ENCODE measurements at places on chromosomes 11 and 22.

DNA sequence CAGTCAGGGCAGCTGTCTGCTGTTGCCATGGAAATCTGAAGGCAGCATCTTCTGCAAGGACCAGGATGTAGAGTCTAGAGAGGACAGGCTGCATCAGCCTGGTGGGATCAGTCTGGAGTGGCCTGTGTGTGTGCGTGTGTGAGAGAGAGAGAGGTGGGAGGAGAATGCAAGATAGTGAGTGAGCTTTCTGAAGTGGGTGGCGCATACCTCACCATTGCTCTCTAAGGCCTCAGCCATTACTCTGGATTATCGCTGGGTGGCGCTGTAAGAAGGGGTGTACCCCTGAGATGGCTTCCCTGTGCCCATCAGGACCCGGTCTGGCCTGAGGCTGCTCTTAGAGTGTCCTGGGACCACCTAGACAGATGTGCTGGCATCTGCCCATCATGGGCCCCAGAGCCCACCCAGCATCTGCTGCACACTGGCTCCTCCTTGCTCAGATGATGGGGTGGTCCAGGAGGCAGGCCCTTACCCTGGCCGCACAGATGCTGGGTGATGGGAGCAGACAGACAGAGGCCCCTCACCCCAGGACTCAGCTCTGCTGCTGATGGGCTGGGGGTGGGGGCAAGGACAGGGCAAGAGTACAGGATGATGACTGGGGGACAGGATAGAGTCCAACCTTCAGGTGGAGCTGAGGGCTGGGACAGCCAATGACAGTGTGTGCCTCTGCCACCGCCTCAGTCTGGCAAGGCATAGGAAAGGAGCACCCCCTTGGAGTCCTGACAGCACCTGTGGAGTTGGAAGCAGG lies 25.7 kb upstream of the TUB start:
- DNase-seq, result no peak

DNA sequence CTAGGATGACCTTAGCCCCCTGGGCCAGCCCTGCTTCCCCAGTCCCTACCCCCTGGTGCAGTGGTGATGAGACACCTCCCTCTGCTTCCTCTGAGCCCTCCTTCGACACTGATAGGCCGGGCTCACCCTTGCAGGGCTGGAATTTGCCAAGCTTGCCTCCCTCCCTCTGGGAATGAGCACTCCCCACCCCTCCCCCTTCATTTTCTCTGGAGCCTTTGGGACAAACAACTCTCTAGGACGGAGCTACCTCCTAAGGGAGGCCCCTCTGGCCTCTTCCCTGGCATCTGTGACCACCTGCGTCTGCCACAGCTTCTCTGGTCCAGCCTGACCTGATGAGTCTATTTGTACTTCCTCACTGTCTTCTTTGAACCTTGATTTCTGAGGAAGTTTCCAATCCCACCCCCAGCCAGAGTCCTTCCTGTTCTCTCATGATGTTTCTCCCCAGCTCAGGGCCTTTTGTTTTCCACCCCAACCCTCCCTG lies 53.3 kb upstream of the ADA2 start:
- no peak for DNase-seq

GRCh38 chr22:22161924-22162851 lies 82.4 kb upstream of the VPREB1 start:
- no peak for DNase-seq

GRCh38 chr22:46453006-46453828 lies 84.2 kb downstream of the CELSR1 start:
- no peak for DNase-seq

DNA sequence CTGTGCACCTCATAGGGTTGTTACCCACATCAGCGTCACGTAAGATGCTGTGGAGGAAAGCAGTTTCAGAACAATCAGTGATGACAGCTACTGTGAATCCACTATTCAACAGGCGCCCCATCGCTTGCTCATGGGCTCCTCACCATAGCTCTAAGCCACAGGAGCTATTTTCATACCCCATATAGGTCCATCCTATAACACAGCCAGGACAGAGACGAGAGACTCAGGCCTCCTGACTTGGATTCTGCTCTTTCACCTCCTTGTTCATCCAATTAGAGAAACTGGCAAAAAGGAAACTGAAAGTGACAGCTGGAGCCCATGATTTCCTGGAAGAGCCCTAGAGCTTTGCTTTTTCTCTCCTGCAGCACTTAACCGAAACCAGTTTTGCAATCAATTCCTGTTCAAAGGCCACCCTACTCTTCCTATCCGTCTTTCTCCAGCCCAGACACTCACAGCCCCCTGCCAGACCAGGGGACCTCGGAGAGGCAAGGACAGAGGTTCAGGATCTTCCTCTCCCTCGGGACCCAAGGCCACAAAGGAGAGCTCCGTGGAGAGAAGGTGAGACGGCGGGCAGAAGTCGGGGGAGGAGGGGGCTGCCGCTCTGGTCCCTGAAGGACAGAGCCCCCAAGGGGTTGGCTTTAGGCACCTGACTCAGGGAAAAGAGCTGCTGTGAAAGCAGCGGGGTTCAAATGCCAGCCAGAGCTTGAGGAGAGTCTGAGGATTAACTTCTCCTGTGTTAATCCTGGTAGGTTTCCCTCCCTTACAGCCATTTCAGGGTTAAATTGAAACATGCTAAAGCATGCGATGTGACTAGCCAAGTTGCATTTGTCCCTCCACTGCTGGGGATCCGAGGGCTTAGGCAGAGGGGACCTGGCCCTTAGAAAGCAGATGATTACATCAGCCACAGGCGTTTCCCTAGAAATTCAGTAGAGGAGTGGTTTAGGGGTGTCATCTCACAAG lies at the start of gene APOL6:
Gene APOL6 (plus strand): TSS at position 381 of the 960 bp plus-strand sequence. CDS start 7,980 bp downstream, outside the sequence.
- DNase-seq, result peak; percentile 39

GRCh38 chr11:103659206-103659618 lies 377.2 kb upstream of the DDI1 start:
- no peak for DNase-seq

- no peak for DNase-seq
Measured at GRCh38 chr11:98090861-98091505, 929.8 kb upstream of the CNTN5 start.

DNA sequence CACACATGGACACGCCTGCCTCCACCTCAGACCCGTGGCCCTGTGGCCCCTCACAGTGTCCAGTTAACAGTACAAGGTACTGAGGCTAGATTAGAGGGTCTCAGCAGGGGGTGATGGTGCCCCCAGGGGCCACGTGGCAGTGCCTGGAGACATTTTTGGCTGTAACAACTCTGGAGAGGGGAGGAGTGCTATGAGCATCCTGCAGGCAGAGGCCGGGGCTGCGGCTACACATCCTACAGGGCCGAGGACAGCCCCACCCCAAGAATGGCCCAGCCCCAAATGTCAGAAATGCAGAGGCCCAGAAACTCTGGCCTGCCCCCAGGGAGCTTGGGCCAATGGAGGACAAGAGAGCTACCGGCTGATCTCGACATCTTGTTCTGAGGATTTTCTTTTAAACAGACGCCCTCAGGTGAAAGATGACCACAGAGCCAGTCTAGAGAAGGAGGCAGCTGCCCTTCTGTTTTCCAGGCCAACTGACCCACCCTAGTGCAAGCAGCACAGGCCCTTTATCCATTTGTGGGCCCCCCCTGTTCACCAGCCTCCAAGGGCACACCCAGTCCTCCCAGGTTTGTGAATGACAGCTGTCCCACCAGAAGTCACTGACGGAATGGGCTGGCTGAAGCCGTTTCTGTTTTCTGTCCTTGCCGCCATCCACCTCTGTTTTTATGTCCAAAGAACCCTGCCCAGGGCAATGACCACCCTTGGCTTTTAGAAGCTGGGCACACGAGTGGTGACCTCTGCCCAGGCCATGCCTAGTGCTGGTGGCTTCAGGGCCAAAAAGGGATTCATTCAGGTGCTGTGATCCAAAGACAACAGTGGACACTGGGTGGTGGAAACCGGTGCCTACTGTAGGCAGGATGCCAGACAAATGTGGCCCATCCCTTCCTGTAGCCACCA lies 85.2 kb upstream of the LINC01488 start:
- DNase-seq, result no peak

DNA sequence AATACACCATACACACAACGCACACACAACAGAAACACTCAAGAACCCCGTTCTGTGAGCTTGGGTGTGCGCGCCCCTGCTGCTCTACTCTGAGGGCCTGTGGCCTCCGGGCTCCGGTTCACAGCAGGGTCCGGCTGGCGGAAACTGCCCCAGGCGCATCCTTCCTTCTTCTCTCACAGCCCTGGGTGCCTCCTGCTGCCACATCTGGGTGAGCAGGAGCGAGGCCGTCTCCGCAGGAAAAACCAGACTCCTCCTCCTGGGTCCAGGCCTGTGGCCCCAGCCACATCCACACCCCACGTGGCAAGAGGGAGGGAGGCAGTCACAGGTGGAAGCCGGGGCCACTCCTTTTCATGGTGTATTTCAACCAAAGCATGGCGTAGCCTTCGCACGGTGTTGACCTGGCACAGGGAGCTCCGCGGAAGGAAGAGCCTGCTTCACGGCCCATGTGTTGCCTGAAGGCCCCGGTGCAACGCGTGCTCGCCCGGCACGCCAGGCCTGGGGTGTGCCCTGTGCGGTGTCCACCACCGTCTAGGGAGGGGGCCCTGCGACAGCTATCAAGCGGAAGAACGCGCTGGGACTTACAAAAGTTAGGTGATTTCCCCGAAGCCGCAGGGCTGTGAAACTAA lies 1502.7 kb downstream of the TBC1D22A start:
- no peak for DNase-seq

DNA sequence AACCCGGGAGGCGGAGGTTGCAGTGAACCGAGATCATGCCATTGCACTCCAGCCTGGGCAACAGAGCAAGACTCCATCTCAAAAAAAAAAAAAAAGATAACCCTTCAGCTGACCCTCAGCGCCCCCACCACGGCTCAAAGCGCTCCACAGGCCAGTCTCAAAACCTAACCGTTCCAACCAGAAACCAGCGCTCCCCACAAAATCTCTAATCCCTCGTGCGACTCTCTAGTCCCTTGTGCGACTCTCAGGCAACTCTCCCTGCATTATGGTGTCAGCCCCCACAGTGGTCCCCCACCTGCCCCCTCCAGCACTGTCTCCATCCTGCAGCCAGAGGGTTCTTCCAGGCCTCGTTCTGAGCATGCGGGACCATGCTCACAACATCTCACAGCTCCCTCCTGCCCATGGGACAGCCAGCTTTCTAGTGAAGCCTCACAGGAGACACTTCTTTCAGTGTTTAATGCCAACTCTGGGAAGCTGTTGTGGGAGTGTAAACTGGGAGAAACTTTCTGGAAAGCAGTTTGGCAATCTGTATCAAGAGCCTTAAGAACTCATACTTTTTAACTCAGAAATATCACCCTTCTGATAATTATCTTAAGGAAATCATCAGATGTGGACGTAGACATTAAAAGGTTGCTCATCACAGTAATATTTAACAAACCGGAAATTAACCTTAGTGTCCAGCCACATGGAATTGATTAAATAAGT lies 4.2 kb upstream of the RASGRP2 start:
- DNase-seq, result no peak

DNA sequence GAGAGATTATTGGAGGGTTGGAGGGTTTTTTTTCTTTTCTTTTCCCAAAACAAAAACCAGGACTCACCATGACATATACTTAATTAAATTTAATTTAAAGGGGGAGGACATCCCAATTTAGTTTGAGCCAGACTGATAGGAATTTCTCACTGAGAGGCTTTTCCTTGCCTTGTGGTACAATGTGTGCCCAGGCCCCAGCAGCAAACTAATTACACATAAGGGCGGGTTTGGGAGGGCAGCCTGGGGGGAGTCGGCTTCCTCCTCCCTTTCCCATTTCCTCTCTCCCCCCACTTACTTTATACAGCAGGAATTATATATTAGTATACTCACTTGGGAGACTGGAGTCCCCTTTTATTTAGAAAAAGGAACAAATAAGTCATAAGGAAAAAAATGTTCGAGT lies 2.9 kb downstream of the TEAD1 start:
- no peak for DNase-seq

- DNase-seq, result no peak
Measured at GRCh38 chr11:64178951-64179639, 6.9 kb upstream of the STIP1 start.

DNA sequence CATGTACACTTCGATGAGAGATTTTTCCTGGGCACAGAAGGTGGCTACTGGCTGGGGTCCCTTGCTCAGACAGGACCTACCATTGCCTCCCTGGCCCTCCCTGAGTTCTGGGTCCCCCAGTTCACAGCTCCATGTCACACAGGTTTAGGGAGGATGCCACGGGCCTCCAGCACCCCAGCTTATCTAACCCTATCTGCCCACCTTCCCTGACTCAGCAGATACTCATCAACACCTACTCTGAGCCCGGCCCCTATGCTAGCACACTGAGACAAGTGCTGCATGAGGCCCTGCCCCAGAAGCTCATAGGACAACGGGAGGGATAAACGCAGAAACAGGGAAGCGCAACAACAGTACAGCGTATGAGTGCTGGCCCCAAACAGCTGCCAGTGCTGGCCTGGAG lies 9.6 kb downstream of the NAGA start:
- DNase-seq, result no peak

GRCh38 chr11:7555052-7555699 lies 41.4 kb downstream of the PPFIBP2 start:
- no peak for DNase-seq

DNA sequence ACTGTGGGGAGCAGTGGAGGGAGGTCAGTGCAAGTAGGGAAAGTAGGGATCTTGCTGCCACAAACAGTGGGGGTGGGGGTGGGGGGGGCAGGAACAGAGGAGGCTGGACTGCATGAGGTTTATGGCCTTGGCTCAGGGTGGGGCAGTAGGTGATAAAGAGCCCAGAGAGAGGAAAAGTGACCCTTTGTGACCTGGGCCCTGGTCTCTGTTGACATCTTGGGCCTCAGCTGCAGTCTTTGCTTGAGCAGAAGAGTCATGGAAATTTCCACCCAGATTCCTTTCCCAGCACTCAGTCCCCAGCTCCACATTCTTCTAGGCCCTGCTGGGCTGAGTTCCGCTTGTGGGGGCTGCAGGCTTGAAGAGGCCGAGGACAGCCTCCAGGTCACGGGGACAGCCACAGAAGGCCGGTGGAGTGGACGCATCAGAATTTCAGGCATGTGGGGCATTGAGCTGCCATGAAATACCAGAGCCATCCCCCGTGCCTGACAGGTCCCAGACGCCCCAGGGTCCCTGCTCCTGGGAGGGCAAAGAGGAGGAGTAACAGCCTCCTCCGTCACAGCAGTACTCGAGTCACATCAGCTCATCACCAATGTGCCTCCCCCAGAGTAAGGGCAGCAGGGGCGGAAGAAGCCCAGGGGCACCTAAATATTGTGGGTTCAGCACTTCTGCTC lies 9.7 kb upstream of the MALAT1 start:
- no peak for DNase-seq

DNA sequence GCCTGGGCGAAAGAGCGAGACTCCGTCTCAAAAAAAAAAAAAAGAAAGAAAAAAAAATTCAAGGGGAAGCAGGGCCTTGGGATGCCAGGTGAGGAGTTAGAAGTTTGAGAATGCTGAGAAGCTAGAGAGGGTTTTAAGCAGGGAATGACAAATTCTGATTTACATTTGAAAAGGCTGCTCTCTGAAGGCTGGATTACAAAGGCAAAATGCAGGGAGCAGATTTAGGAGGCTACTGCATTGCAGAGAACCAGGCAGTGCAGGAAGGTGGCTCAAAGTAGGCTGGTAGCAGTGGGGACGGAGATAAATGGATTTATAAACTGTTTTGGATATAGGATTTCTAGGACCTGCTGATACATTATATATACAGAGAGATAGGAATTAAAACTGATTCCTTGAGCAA lies 66.6 kb downstream of the KCNC1 start:
- DNase-seq, result no peak

GRCh38 chr11:43944761-43945311 lies 2.4 kb downstream of the C11orf96 start:
- peak; percentile 54 for DNase-seq
